ENCODE measurements at places on chromosomes 3 and 15.

- no peak for DNase-seq
Measured at GRCh38 chr3:30082652-30083051, 523.7 kb upstream of the TGFBR2 start.

DNA sequence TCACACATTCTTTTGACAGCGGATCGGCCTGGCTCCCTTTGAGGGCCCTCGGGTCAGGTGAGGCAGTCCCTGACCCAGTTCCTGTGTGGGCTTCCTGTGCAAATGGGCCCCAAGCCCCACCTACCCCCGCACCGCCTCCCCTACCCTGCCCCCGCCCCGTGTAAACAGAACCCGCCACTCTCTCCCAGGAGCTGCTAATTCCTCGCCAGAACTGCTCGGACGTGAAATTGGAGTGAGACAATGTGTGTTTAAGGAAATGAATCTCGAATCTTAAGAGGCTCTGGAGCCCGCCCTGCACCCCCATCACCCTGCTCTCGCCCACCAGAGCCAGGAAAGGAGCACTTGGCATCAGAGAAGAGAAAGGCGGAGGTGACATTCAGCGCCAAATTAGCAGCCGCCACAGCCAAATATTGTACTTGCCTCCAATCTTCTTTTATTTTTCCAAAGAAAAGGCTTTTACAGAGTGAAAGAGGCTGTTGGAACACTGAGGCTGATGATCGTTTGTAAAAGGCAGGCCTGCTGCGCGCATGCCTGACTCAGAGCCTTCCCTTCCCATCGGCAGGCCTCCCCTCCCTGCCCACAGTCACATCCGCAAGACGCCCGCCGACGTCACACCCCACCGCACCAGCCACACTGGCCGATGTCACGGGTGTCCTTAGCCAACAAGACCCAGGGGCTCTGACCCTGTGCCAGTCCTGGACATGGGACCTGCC is 53.1 kb downstream of the CACNA2D2 start:
- no peak for DNase-seq

DNA sequence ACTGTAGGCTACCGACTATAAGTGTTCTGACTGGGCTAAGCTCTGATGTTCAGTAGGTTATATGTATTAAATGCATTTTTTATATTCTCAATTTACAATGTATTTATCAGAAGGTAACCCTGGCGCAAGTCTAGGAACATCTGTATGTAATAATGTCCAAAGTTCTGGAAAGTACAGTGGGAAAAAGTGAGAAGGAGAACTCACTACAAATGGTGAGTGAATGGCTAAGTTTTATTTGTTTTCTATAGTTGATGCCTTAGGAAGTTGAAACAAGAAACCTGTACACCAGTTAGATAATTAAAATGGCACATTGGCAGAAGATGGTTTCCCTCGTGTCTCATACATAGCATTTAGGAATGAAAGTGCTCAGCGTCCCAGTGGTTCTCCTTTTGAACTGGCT is 333.4 kb upstream of the THRB start:
- no peak for DNase-seq

GRCh38 chr3:141454054-141454453 is 32.8 kb upstream of the RASA2 start:
- DNase-seq: no peak

DNA sequence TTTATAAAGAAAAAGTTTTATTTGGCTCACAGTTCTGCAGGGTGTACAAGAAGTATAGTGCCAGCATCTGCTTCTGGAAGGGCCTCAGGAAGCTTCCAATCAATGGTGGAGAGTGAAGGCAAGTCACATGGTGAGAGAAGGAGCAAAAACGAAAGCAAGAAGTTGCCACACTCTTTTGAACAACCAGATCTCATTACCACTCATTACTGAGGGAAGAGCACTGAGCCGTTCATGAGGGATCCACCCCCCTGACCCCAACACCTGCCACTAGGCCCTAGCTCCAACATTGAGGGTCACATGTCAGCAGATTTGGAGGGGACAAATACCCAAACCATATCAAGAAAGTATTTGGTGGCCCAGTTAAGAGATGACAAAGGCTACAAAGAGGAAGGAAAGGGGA is 239.3 kb upstream of the UBE2E1 start:
- DNase-seq: no peak

DNA sequence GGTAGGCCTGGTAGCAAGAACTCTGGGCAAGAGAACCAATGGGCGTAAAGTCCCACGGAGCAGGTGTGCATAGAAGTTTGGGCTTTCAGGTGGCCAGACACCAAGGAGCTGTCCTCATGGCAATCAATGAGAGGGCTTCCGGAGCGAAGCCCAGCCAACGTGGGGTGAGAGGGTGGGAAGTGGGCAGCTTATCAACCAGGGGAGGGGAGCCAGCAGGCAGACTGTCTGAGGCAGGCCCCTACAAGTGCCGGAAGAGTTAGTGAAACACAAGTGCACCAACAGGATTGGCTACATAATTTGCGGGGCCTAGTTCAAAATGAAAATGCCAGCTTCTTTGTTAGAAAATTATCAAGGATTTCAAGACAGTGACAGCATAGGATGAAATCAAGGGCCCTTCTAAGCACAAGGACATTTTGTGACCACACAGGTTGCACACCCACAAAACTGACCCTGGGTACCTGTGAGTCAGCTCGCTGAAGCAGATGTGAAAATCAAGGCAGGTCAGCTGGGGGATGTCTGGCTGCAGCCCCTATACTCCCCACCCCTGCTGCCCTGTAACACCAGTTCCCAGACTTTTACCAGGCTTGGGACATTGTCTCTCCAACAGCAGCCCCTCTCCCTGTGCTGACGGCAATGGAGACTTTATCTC is 102.1 kb upstream of the ETV5 start:
- no peak for DNase-seq

GRCh38 chr3:124653071-124653796 is 77.0 kb upstream of the UMPS start:
- DNase-seq: no peak

GRCh38 chr3:174438501-174439145 is 420.5 kb upstream of the NAALADL2 start:
- no peak for DNase-seq

DNA sequence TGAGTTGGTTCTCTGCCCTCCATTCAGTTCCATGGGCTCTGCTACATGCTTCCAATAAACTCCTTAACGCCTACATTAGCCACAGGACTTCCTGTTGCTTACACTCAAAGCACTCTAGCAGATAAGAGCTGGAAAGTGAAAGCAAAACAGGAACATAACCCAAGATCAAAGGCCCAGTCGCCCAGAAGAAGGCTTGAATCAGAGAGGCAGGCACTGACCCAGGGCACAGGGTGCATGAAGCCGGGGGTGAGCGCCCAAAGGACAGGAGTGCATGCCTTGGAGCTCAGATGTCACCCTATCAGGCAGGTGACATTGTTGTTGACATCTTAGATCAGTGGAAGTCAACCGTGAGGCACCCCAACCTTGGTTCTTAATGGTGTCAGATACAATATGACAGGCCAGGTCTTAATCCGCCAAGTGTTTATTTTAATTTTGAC is 235.1 kb downstream of the UACA start:
- DNase-seq: peak; percentile 26

GRCh38 chr3:36843065-36844051 is 79.0 kb upstream of the DCLK3 start:
- DNase-seq: no peak

- no peak for DNase-seq
Measured at GRCh38 chr3:51500632-51501131, 867 bp upstream of the DCAF1 start.

- DNase-seq: no peak
Measured at GRCh38 chr3:72381584-72381983, 466.7 kb downstream of the SHQ1 start.

DNA sequence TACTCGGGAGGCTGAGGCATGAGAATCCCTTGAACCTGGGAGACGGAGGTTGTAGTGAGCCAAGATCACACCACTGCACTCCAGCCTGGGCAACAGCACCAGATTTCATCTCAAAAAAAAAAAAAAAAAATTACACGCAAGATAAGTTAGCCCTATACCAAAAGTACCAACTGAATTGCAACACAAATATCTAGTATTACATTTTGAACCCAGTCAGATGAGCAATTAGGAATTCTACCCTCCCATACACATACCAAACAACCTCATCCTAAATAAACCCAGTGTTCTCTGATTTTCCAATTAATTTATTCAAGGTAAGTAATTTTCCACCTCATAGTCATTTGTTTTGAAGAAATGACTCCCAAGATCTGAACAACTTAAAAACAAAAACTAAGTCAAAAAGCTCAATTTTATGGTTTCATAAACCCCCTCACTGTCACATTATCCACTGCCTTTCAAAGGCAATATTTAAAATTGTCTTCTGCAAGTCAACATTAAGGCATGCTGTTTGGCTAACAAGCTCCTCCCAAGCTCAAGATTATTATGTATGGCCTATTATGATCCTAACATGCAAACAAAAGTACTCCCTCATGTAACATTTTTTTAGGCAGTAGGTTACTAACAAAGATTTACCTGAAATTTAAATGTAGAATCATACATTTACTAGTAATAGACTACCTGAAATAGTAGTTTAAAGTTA is 4.5 kb downstream of the RAF1 start:
- DNase-seq: no peak

- DNase-seq: no peak
Measured at GRCh38 chr3:147257944-147258343, 148.4 kb downstream of the ZIC4 start.

GRCh38 chr3:160454995-160455394 is 5.4 kb upstream of the TRIM59 start:
- DNase-seq: no peak

DNA sequence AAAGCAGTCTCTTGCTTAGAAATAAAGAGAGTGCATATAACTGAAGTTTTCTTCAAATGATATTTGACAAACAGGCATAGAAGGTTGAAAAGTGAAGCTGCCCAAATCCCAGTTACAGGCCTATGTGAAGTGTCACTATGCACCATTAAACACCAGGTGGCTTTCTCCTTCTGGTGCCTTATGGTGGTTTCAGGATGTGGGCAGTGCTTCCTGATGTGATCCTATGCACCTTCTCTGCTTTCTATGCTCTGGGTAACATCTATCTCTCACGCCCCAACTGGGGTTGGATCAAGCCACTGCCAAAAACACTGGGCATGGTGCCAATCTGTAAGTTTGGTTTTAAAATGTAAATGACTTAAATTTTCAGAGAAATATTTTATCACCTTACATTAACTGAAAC is 744.7 kb downstream of the TUSC7 start:
- DNase-seq: no peak

- DNase-seq: no peak
Measured at GRCh38 chr3:25592510-25592968, 72.2 kb downstream of the TOP2B start.

- no peak for DNase-seq
Measured at GRCh38 chr3:101890716-101891115, 41.4 kb downstream of the NFKBIZ start.

GRCh38 chr3:144497452-144497851 is 525.8 kb downstream of the DIPK2A start:
- no peak for DNase-seq

GRCh38 chr3:197028728-197029510 is 698 bp downstream of the MELTF start:
- peak; percentile 61 for DNase-seq

- DNase-seq: peak; percentile 51
Measured at GRCh38 chr3:156474560-156475389, 80.1 kb downstream of the SSR3 start.

DNA sequence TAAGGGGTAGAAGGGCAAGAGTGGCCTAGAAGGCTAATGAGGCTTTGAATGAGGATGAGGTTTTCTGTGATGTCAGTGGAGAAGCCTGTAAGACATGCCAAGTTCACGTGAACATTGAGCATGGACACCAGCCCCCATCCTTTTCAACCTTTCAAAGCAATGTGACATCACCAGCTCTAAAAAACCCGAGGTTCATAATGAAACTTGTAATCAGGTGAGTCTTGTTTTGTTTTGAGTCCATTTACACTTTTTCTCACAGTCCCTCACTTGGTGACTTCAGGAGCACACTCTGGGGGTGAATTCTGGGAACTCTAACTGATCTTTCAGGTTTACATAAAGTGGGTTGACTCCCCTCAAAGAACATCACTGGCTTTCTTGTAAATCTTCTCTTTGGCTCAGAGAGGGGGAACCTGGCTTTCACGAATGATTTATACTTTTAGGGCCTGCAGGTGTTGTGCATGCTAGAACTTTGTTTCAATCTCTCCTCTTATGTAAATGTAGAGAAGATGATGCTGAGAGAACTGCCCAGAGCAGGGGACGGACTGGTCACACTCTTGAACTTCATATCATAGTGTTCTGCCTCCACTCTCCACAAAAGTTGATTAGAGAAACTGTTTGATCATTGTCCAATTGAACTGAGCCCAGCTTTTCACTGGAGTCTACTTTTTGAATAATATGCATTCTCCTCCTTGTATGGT is 224.7 kb upstream of the SATB1 start:
- no peak for DNase-seq

- DNase-seq: no peak
Measured at GRCh38 chr3:99118381-99118780, 216.9 kb upstream of the DCBLD2 start.

DNA sequence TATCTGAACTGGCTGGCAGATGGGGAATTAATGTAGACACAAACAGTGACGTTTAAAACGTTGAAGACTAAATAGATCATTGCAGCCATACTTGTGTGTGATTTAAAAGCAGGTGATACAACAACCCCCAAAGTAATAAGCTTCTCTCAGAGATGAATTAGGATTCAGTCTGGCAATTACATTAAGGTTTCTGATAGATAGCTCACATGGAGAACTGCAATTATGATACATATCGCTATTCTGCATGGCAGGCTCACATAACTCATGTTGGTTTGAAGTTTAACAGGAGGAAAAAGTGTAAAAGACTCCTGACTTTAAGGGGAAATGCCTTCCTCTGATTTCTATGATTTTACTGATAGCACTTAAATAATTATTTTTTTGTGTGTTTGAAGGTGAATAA is 196.9 kb downstream of the CLSTN2 start:
- no peak for DNase-seq

DNA sequence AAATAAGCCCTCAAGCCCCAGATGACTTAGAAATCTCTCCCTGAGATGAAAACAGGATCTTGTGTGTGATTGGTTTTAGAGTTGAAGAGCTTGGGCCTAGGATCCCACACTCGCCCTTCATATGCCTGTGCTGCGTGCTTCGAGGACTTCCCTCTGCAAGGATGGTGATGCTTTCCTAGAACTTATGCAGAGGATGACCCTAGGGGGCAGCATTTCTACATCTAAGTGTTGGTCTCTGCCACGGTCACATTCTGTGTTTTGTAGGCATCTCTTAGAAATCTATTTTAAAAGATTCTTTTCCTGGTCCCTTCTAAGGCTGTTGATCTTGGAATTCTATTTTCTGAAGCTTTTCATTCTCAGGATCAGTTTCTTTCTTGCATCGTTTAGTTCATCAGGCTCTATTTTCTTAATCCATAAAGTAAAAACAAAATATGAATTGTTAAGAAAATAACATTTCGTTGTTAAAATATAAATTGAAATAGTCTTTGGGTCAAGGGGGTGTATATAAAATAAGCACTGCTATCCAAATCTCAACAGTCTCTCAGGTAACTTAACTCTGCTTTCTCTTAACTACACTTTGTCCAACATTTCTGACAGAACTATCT is 45.7 kb downstream of the WDR76 start:
- peak; percentile 57 for DNase-seq

- no peak for DNase-seq
Measured at GRCh38 chr3:123480428-123480827, 31.5 kb upstream of the ADCY5 start.

GRCh38 chr3:12598890-12599289 is 42.0 kb downstream of the MKRN2 start:
- no peak for DNase-seq

Measured in ecto neural progenitor cell (in vitro differentiated cells).